ENCODE measurements at places on chromosomes 6 and 20.

DNA sequence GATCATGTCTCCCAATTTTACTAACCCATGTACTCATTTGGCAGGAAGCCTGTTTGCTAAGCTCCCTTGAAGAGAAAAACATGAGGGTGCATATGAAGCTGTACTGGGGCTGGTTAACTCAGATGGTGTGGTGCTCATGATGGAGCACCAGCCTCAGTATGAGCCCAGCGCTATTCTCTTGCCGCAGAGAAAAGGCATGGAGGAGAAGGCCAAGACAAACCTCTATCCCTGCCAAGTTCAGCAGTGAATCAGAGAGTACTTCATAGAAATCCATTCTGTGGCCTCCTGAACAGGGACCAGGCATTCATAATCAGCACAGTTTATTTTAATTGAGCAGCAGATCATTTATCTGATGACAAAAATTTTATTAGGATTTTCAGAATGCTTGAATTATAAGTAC, 398.1 kb downstream of the LMBRD1 start:
- DNase-seq = no peak

GRCh38 chr20:18428490-18429173, 38.2 kb downstream of the DZANK1 start:
- no peak for DNase-seq

- DNase-seq = no peak
These were observed 14.0 kb downstream of the NRN1 start for GRCh38 chr6:5992551-5993225.

DNA sequence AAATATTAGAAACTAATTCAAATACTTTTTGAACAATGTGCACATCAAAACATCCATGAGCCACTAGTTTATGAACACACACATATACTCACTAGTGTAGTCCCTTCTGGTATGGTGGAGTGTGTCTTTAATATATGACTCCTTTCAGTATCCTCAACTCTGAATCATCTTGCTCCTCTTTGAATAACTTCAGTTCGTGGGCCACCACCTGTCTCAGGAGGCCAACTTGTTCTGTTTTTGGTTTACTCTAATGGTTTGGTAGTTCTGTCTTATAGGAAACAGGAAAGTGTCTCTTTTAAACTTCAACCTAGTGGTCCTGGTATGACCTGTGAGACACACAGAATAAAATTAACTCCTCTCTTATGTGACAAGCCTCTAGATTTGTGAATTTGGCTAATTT, 55.6 kb downstream of the ZNF292 start:
- no peak for DNase-seq

- DNase-seq = no peak
These were observed 35.9 kb upstream of the HLA-G start for GRCh38 chr6:29791786-29792122.

All from stimulated activated naive CD8-positive, alpha-beta T cell treated with anti-CD3 and anti-CD28 coated beads, Interleukin-15, Interleukin-2, amounts not matched to agents 100 U/mL and 50 U/mL, for 24 hours (primary cell).